ENCODE measurements at places on chromosomes 11 and 22. TPM values are rescaled to one million over a fixed set of nuclear protein-coding genes. Genes with fewer than 3 reads are reported as not detected.

The EMID1 gene
- total RNA-seq, result 0.32 TPM

The MS4A14 gene
- 0.97 TPM for total RNA-seq

DNA sequence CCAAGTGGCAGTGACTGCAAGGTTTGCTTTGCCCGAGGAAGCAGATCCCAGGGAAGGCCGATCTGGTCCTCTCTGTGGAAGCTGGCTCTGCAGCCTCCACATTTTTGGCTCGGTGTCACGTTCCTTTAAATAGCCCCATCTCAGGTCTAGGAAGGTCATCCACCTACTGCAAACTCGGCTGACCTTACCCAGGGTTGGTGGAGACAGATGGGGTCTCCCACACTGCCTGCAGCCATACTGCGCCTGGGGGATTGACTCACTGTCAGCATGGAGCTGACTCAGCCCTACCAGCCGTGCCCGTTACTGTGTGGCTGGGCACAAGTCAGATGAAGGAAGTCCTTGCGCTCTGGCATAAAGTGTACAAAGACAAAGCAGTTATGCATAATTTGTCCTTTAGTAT lies 16.9 kb downstream of the CDPF1 start:
- DNase-seq, result peak; percentile 66

DNA sequence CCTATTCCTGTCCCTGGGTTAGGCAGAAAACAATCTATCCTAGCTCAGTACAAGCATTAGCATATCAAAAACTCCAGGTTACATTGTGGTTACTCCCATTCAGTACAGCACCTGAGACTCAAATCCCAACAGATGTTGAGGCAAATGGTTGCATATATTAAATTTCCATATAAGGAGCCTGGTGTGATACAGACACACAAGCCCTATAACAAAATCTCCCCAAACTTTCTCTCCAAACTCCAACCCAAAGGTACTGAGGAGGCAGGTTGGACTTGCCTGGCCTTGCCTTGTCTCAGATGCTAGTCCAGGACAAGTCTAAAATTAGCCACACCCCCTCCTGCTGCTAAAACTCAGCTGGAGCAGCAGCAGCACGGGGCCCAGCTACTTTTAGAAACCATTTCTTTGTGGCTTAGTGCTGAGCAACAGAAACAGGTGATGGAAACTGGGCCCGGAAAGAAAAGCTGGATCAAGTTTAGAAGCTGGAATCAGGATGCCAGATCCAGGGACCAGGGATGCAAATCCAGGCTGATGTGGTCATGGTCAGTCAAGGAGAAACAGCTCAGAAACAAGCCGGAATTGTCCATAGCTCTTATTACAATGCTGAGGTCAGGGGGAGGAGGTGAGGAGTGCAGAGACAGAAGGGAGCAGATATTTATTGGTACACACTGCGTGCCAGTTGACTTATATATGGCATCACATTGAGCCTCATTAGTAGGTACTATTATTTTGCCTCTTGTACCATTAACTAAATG lies 73.7 kb upstream of the AMOTL1 start:
- DNase-seq, result no peak

DNA sequence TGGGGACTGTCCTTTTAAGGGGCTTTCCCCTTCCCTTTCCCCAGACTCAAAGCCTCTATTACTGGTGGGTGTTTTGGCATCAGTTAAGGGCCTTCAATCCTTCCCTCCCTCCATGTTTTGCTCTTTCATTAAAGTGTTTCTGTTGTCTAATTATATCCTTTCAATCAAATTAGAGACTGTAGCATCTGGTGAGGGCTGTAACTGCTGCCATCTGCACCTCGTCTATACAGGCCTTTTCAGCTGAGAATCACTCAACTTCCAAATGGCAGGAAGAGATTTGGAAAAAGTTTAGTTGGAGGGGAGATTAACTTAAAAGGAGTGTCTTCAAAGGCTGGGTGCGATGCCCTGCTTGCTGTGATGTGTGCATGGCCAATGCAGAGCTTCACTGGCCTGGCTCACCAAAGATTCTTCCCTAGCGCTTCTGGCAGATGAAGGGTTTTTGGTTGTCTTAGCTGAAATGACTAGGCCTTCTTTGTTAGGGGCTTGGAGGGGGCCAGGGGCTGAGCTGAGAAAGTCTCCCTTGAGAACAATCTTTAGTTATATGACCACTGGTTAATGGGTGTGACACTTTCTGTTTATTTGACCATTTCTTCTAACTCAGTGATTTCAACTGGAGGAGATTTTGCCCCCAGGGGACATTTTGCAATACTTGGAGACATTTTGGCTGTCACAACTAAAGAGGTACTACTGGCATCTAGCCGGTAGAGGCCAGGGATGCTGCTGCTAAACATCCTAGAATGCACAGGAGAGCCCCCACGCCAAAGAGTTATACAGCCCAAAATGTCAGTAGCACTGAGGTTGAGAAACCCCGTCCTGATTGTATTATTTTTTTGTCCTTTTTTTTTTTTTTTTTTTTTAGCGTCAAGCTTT lies 7.5 kb downstream of the KREMEN1 start:
- no peak for DNase-seq

GRCh38 chr11:76152741-76153570 lies 53.3 kb downstream of the WNT11 start:
- DNase-seq, result no peak

GRCh38 chr22:34036931-34037330 lies 116.7 kb upstream of the LARGE1 start:
- no peak for DNase-seq

DNA sequence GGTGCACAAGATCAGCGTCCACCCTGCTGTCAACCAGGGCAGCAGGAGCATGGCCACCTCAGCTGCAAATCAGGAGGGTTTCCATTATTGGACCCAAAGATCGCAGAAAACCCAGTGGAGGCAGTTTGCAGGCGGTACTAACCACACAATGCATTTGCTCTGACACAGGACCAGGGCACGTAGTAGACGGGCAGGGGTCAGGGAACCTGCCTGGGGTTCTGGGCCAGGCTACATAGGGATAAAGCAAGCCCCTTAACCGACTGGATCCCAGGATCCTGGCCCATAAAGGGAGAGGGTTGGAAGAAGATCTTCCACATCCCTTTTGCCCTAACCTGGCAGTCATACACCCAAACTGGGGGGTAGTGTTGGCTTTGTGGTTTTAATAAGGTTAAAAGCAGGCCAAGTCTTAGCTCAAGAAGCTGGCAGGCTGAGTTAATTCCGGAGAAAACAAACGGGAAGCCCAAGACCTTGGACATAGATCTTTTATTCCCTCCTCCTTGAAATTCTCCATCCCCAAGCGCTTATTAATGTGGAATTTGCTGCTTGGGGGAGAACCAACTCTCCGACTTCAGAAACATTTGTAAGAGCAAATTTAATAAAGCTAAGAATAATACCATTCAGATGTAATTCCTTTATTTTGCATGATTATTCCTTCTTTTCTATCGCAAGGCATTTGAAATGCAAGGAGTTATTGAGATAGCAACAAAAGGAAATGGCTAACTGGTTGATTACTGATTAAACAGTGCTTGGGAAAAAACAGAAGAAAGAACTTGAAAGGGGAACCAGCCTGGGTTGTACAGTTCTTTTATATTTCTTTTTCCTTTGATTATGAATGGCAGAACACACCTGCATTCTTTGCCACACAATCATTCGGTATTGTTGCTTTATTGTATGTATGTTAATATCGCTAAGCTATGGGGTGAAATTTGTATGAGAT lies 6.3 kb upstream of the ARHGAP8 start:
- no peak for DNase-seq

DNA sequence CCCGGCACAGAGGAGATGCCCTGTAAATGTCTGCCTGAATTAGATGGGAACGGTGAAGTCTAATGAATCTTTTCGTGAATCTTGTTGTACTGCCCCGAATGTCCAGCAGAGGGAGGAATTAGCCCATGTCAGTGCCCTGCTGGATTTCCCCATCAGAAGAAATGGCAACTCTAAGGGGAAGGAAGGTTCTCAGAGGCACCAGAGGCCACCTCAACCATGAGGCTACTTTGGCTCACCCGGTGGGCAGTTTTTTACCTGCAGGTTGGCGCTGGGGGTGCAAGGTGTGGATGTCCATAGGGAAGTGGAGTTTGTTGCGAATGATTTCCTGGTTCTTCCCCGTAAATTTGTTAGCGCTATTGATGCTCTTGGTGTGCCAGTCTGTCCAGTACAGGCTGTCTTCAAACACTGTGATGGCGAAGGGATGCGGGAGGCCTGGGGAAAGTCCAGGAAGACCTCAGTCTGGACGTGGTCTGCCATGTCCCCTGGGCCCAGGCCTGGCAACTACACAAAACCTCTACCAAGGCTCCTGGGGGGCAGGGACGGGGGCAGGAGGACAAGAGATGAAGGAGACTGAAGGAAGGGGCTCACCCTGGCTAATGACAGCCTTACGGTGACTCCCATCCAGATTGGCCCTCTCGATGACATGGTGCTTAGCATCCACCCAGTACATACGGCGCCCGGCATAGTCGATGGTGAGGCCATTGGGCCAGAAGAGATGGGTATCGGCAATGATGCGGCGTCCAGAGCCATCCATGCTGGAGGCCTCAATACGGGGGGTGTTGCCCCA lies 28.5 kb downstream of the LRP4 start:
- DNase-seq, result no peak

GRCh38 chr11:120391292-120391691 lies 55.1 kb downstream of the ARHGEF12 start:
- DNase-seq, result no peak

DNA sequence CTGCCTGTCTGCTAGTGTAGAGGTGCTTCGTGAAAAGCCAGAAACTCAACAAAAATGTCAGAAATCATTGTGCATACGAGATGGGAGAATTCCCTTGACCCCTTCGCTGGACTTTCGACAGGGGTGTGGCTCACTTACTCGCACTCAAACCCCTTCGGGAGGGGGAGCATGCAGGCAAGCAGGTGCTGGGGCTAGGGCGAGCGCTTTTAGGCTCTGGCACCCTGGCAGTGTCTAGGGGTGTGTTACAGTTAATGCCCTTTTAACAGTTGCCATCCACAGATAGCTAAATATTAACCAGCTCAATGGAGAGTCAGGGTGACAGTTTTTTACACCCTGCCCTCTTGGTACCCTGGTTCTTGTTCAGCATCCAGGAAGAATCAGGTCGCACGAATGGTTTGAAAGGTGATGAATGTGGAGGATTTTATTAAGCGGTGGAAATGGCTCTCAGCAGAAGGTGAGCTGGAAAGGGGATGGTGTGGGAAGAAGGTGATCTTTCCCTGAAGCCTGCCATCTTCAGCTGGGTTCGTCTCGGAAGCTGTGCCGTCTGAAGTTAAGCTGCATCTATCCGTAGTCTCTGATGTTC lies 59.6 kb upstream of the SHANK2 start:
- no peak for DNase-seq

DNA sequence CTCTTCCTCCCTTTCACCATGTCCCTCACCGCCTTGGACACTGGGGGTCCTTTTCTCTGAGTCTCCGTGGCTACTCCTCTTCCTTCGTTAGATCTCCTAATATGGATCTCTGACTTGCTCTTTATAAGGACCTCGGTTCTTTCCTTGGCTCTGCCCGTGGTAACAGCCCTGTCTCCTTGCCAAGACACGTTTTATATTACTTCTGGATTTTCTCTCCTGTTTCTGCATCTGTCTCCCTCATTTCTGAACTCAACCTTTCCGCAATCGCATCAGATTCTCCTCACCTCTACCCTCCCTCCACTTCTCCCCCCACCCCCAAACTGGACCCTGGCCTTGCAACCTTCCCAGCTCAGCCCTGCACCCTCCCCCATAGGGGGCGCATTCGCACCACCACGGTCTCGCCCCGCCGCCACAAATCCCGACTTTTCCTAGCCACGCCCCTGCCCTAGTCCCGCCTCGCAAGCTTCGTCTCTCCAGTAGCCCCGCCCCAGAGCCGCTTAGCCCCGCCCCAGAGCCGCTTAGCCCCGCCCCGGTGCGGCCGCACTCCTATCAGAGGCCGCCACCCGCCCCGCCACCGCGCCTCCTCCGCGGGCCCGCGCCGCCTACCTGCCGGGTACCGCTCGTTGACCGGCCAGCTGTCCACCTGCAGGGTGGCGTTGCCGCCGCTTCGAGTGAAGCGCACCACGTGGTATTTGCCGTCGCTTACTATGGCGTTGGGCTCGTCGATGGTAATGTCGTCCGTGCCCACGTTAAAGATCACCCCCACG lies 39.0 kb downstream of the SLC22A12 start:
- no peak for DNase-seq

- no peak for DNase-seq
Observed at GRCh38 chr11:8167796-8168195, 1.0 kb downstream of the RIC3 start.

GRCh38 chr22:30358541-30358940 lies 1.7 kb downstream of the CCDC157 start:
- no peak for DNase-seq
